ENCODE measurements at places on chromosomes 13 and 19. TPM values are rescaled to one million over a fixed set of nuclear protein-coding genes. Genes with fewer than 3 reads are reported as not detected.
A peak's percentile ranks its signal among the peaks of the same experiment; 100 is the strongest.

- no peak for DNase-seq
These were observed 72.0 kb upstream of the KCTD15 start for GRCh38 chr19:33724721-33725060.

GRCh38 chr19:55857149-55857548 lies 20.8 kb downstream of the NLRP4 start:
- DNase-seq: no peak

DNA sequence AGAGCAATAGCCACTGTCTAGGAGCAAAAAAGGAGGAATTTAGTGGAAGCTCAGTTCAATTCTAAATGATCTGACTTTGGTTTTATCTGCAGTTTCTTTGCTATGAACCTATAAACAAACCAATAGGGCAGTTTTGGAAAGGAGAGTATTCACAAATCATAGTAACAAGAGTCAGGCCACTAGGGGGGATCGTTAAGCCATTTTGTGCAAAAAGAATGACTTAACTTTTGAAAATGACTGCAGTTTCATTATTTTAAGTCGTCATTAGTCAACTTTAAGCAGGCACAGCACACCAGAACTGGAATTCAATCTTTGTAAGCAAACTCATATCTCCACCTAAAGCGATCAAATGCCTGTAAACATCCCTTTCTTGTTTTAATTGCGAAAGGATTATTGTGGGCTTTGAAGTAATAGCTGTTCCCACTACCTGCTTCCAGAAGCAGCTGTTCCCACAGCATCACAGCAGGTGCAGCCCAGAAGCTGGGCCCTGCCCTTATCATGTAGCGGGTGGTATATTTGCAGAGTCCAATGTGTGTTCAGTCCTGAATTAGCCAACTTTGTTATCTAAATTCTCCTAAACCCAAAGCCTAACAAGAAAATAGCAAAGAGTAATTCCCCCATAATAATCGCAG lies 51.5 kb downstream of the SOX21 start:
- peak; percentile 43 for DNase-seq

DNA sequence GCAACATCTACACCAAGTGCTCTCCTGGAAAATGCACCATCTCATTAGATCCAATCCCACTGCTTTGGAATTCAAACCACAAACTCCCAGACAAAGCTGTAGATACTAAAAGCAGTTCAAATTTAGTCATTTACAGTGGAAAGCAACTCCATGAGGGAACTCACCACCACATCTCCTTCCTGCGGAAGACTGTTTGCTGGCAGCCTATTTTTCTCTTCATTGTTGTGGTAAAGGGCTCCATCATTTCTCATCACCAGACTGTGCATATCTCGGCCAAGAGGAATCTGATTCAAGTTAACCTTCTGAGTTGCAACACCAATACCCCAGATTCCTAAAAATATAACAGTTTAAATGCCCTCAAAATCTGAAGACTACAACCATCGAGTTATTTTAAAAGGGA lies 8.4 kb downstream of the SPRYD7 start:
- peak; percentile 75 for DNase-seq

- DNase-seq: no peak
These were observed 117.3 kb downstream of the KDM4B start for GRCh38 chr19:5086230-5086629.

GRCh38 chr19:33679696-33680095 lies 57.9 kb downstream of the CHST8 start:
- no peak for DNase-seq

DNA sequence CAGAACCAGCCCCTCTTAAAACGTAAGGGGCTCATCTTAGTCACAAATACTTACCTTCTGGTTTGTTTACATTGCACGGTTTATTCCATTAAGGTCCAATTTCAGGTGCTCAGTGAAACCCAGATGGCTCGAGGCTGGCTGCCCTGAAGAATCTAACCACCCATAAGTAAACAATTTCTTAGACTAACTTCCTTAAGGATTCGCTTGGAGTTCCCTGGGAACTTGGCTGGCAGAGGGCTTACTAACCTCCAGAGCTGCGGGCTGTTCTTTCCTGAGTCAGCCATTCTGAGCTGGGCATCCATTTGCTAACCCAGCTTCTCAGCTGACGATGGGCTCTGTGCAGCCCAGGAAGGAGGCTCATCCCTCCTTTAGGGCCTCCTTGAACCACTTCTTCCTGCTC lies 262.1 kb downstream of the FGF9 start:
- no peak for DNase-seq

DNA sequence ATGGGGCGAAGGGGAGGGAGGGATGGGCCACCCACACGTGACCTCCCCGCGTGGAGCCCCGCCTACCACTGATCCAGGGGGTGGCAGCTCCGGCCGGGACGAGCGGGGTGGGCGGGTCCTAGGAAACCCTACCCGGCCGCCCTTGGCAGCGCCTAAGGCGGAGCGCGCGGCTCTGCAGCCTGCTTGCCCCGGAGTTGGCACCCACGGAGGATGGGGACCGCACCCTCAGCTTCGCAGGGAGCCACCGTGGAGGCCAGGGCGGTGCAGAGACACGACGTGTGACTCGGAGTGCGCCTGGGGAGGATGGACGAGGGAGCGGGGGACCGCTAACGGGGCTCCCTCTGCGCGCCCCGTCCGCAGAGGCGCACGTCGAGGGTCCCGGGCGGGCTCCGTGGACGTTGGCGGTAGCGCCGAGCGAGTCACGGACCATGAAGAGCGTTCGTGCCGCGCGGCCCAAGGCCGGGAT lies at the start of gene RGS9BP:
RGS9BP (plus strand) TSS at position 129 of the 466 bp plus-strand sequence. CDS start 416 bp downstream, outside the sequence.
- DNase-seq: peak; percentile 89

GRCh38 chr19:13783565-13784500 lies 9.6 kb downstream of the C19orf53 start:
- DNase-seq: no peak

GRCh38 chr19:46288896-46289588 lies 7.8 kb upstream of the HIF3A start:
- peak; percentile 93 for DNase-seq

DNA sequence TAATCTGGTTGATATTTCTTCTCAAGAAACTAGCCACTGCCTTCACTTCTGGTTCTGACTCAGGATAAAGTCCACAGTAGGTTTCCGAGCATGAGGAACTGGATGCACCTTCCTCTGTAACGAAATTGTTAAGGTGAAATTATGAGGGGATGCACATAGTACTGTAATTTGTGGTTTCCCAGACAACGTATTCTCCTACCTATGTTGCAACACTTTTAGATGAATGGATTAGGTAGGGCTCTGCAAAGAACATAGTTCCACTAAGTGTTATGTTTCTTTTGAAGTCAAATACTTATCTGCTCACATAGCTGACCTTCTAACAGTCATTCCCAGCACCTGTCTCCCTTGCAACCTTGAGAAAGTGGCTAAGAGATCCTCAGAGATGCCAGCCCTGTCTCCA lies 5.7 kb upstream of the ZC3H13 start:
- no peak for DNase-seq

- DNase-seq: no peak
These were observed 255.0 kb upstream of the SLITRK1 start for GRCh38 chr13:84137292-84137691.

Gene ATXN8OS
- not detected for total RNA-seq

Gene DCT
- total RNA-seq: not detected

Gene ITGBL1
- total RNA-seq: 462 TPM

Gene C5AR1
- not detected for total RNA-seq

Gene TEX30
- 22.4 TPM for total RNA-seq

Gene B3GNT8
- 5.0 TPM for total RNA-seq
